ENCODE measurements at places on chromosomes 5 and 9.

GRCh38 chr5:82489683-82490082 lies 211.5 kb upstream of the RPS23 start:
- DNase-seq: no peak

GRCh38 chr9:18594837-18595236 lies 120.9 kb downstream of the ADAMTSL1 start:
- DNase-seq: no peak

DNA sequence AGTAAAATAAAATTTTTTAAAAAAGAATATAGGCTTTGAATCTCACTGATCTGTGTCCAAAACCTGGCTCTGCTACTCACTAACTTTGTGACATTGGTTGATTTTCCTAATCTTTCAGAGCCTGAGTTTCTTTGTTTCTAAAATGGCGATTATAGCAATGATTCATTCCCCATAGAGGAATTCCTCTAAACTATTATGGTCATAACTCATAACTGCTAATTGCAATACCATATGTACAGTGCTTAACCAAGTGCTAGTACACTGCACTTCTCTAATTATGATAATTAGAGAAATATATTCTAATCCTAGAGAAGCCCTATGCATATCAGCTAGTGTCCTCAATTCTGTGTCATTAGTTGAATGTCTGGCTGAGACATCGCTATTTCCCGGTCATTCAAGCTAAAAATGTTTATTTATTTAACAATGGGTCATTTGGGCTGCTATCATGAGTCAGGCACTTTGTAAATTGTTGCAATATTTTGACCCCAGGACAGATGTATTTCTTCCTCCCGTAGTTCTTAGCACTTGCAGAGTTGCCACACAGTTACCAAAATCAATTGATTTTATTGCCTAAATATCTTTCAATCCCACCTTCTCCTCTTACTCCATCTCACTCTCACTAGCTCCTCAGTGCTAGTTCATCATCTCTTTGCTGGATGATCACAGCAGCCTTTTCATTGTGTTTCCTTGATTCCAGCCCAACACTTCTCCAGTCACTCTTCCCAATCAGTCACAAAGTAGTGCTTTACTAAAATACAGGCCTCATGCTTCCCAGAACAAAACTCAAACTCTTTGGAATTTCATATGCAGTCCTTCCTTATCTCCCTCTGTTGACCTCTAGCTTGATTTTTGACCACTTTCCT lies 200.9 kb upstream of the PAPPA start:
- DNase-seq: no peak

DNA sequence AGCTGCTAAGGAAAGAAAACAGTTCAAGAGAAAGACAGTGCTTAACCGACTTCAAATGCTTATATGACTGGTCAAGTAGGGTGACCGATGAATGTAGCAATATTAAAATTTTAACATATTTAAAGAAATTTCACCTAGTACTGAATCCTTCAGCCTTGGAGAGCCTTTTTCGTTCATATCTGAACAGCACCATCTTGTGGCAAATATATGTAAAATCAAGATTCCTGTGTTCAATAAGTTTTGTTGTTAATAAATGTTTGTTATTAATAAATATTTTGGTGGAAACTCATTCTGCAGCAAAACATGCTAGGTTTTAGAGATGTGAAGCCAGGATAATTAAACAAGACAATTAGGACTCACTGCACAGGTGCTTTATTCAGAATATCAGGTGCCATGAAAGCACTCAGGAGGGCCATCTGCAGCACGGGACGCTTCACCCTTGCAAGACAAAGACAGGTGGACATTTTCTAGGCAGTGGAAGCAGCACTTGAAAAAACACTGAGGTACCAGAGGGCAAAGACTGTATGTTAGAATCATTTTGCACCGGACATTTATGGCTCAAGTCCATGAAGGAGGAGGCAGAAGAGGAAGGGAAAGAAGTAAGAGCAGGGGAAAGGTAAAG lies 15.6 kb downstream of the TICAM2 start:
- no peak for DNase-seq

DNA sequence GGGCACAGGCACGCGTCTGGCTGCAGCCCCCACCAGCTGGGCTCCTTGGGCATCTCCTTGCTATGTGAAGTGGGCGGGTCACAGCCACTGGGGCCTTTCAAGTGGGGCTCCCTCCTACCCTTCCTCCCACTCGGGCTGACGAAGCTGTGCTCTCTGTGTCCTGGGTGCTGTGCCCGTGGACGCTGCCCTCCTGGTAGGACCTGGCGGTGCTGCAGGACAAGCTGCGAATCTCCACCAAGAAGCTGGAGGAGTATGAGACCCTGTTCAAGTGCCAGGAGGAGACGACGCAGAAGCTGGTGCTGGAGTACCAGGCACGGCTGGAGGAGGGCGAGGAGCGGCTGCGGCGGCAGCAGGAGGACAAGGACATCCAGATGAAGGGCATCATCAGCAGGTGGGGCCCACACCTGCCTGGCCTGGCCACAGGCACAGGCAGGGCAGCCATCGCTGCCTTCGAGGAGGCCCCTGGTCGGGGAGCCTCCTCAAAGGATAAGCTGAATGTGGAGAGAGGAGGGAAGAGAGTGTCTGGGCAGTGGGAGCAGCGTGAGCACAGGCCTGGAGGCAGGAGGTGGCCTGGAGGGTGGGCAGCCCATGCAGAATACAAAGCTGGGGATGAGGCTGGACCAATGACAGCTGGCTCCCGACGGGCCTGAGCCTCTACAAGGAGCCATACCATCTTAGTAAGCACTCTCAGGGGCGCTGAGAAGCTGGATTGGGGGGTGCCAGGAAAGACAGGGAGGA lies 124.7 kb downstream of the DAB2IP start:
- no peak for DNase-seq

- DNase-seq: no peak
Observed at GRCh38 chr9:108474356-108474755, 381.4 kb downstream of the ACTL7B start.

- DNase-seq: no peak
Observed at GRCh38 chr9:7058473-7058872, 300.7 kb downstream of the KDM4C start.

- no peak for DNase-seq
Observed at GRCh38 chr9:72454871-72455491, 66.4 kb upstream of the TMC1 start.

- DNase-seq: no peak
Observed at GRCh38 chr5:139524940-139525585, 36.1 kb upstream of the UBE2D2 start.

- DNase-seq: no peak
Observed at GRCh38 chr9:135608999-135609317, 30.4 kb downstream of the GLT6D1 start.

DNA sequence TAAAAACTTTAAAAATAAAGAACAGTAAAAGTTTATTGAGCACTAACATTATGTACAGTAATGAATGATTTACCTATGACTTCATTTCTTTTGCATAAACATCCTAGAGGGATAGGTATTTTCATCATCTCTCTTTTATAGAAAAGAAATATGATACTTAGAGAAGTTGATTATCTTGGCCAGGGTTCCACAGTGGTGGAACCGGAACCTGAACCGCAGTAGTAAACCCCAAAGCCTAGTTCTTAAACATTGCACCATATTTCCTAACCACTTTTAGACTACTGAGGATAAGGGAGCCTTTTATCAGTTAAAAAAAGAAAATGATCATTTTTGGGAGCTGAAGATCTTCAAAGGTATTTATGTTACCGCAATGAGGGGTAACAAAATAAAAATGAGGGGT lies 205.7 kb upstream of the SGCD start:
- no peak for DNase-seq

- DNase-seq: no peak
Observed at GRCh38 chr5:14443671-14444093, 137.9 kb upstream of the OTULINL start.

DNA sequence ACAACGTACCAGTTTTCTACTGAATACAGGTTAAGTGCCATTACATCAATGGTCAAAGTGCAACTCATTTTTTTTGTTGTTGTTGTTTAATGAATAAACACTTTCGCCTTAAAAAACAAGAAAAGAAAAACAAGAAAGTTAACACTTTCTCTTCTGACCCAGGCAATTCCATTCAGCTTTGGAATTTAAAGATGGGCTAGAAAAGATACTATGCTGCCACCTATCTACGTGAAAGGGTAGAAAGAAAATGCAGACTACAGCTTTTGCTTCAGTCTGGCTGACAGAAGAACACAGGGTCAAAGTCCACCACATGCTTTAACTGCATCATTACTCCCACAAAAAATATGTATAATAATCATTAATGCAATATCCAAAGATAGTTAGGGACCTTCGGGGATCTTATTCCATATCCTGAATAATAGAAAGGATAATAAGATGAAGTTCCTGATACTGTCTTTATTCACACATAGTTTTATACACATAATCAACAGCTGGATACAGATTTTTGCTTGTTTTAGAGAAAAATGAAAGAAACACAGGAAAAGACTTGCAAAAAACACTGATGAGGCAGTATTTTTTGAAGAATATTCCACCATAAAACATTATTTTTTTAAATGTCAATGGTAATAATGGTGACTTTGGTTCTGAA lies 40.4 kb downstream of the ZDHHC21 start:
- DNase-seq: no peak

DNA sequence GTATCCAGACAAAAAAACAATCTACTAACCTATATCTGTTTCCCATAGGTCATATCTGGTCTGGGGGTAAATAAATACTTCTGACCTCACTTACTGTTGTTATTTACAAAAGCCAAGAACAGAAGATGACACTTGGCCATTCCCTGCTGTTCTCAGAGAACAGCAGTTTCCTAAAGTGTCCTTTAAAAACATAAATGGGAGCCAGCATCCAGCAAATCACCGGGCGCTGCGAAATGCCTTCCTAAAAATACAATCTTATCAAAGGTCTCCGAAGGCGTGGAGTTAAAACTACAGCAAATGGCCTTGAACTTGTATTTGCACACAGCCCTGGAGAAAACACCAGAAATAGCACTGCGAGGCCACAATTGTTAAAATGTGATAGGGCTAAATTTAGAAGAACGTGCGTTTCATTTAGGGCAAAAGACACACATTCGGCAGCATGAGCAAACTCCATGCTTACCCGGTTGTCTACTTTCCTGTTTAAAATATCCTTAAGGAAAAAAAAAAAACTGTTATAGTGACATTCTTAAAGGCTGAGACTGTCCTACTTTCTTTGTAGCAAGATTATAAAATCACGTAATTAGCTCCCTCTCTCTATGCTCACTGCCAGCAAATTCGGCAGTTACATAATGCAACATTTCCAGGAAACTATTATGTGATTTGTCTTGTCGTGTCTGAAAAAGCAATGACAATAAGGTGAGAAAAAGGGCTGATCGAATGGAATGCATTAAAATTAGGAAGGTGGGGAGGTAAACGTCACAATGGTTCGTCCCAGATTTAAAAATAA lies 1.5 kb downstream of the NFIL3 start:
- no peak for DNase-seq

- peak; percentile 1 for DNase-seq
Observed at GRCh38 chr5:80516826-80517225, 28.9 kb downstream of the FAM151B start.

DNA sequence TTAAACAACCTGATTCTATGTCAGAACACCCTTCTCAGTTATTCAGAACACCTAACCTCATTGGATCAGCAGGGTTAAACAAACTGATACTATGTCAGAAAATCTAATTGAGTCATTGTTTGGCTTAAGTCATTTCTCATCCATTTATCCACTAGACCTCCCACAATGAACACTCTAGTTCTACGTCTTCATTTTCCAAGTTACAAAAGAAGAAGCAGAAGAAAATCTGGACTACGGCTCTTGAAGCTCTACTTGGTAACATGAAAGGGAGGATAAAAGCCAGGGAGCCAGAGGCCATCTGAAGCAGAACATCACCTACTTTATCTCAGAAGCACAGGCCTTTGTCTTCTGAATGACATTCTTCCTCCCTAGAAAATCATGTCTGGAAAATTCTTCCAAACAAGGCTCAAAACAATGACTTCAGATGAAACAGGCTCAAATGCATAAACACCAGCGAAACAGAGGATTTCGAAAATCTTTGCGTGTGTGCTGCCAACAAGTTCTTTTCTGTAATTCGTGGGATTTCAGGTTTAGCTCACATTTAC lies 35.4 kb upstream of the TGFBI start:
- no peak for DNase-seq

- no peak for DNase-seq
Observed at GRCh38 chr5:10537624-10538023, 26.2 kb upstream of the ANKRD33B start.

- DNase-seq: no peak
Observed at GRCh38 chr9:110623462-110624025, 44.0 kb upstream of the SVEP1 start.

DNA sequence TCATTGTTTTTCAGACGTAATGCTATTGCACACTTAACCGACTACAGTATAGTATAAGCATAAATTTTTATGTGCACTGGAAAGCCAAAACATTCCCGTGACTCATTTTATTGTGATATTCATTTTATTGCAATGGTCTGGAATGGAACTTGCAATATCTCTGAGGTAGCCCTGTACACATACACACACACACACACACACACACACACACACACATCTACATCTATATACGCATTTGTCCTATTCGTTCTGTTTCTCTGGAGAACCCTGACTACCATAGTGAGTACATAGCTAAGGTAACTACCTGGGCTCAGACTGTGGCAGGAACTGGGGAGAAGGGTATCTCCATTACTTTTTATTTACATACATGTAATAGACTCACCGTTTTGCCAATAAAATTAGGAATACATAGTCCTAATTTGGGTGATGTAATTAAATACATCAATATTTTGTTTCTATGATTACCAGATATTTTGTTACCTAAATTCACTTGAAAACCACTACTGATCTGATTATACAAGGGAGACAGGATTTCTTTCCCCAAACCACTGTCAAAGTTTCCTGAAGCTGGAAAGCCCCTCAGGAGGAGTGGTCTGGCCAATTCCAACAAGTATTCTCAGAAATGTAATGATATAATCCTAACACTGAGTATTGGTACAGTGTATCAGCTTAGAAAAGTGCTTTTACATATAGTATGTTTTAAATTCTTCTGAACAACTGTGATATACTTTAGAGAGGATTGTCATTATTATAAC lies 74.0 kb upstream of the PLPP1 start:
- DNase-seq: no peak

DNA sequence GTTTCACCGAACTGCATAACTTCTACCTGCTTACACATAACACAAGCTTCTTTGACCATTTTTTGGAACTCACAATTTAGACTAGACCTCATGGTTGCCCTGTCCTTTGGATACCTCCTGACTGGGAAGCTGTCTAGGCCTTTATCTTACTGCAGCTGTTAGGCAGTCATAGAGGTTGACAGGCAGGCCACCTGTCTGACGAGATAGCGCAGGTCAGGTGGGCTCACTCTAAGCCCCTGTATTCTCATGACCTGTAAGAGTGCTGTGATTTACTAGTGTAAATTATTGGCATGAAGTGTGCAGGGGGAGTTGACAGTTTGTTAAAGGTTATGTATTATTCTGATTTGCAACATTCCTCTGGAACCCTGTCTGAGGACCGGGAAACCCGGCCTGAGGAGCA lies 29.0 kb downstream of the SLC22A4 start:
- DNase-seq: no peak

DNA sequence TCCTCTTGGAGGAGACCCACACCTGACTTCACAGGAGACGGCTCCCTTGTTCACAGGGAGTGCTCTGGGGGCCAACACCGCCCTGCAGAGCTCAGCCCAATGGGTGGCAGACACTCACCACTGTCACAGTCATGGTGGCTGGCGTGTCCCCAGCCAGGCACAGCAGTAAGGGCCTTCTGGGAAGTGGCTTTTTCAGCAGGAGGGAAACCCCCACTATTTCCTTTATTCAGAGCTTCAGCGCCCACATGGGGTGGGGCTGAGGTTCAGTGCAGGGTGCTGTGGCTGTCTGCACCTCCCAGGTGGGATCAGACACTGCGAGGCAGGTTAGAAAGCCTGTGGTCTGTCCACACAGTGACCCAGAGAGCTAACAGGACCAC lies 3.6 kb upstream of the SNAPC4 start:
- DNase-seq: peak; percentile 71

- DNase-seq: no peak
Observed at GRCh38 chr5:119742311-119742710, 113.0 kb downstream of the FAM170A start.
